Naive B cell (primary cell): ENCODE measurements at places on chromosomes 1 and 21. TPM values are rescaled to one million over a fixed set of nuclear protein-coding genes. Genes with fewer than 3 reads are reported as not detected.

Gene DAB1
- polyA plus RNA-seq = not detected

Gene RXFP4
- polyA plus RNA-seq = not detected

Gene LCE1B
- not detected for polyA plus RNA-seq

Gene RGL1
- polyA plus RNA-seq = 0.09 TPM

GRCh38 chr21:25462517-25462971 lies 144.7 kb downstream of the MRPL39 start:
- peaks cover 26% of the 10 kb centered on the region for H3K4me1 ChIP-seq
- H3K4me3 ChIP-seq = no peak overlapping the region
- peak overlapping the region; percentile 73 for H3K27ac ChIP-seq
- no peak for DNase-seq

DNA sequence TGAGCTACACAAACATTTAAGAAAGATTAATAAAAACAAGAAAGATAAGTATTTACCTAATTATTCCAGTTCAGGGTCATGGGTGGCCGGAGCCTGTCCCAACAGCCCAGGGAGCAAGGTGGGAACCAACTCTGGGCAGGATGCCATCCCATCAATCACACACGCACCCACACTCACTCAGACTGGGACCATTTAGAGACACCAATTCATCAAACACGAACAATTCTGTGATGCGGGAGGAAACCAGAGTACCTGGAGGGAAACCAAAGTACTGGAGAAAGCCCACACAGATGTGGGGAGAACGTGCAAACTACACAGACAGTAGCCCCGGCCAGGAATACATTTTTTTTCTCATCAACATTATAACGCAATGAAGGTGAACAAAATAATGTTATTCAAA lies 16.2 kb downstream of the WASF2 start:
- H3K36me3 ChIP-seq = peaks cover 17% of the 10 kb centered on the region
- peaks cover 88% of the 10 kb centered on the region for H3K4me1 ChIP-seq
- H3K27me3 ChIP-seq = no peaks in the 10 kb centered on the region
- H3K27ac ChIP-seq = peak overlapping the region; percentile 89
- peak overlapping the region; percentile 62 for H3K4me3 ChIP-seq

- no peaks in the 10 kb centered on the region for H3K36me3 ChIP-seq
- H3K27ac ChIP-seq = no peak overlapping the region
- H3K27me3 ChIP-seq = no peaks in the 10 kb centered on the region
- no peak overlapping the region for H3K4me3 ChIP-seq
- no peaks in the 10 kb centered on the region for H3K4me1 ChIP-seq
Measured at GRCh38 chr21:27033471-27033870, 66.6 kb upstream of the ADAMTS5 start.

DNA sequence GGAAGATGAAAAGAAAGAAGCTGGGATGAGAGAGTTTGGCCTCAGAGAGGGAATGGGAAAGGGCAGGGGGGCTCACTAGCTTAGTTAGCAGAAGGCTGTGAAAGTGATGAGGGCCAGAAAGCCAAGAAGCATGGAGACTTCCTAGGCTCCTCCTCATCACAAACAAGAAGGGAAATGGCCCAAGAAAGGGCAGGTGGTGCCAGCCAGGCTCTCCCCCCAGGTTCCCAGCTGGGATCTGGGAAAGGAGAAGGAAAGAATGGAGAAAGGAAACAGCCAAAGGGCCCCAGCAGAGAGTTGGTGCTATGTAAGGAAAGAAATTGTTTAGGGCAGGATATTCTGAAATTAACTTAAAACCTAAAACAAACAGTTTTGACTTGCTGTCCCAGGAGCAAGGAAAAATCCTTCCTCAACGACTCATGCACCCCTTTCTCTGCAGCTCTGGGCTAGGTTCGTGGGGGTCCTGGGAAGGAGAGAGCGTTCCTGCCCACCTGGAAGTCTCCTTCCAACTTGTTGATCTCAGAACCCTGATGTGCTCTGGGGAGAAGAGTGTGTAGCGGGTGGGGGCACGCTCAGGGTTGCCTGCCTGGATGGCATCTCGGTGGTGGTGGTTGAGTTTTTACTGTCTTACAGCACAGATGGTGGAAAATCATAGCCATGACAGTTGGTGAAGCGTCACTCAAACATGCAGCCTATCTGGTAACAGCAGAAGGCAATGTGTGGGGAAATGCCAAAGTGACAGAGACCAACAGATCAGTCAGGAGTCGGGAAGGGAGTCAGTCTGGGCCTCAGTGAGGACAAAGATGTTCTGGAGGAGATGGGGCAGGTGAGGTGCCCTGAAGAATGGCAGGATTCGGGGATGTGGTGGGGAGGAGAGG lies 147.3 kb downstream of the CLIC6 start:
- no peak overlapping the region for H3K4me3 ChIP-seq
- peaks cover 6% of the 10 kb centered on the region for H3K4me1 ChIP-seq
- H3K27ac ChIP-seq = peak overlapping the region; percentile 59
- no peak for DNase-seq
- H3K36me3 ChIP-seq = peaks cover 39% of the 10 kb centered on the region

GRCh38 chr1:109984456-109985246 lies at the start of gene AHCYL1:
Gene AHCYL1 (plus strand): TSS chr1:109984765. CDS start chr1:109985053, 288 bp downstream.
- no peaks in the 10 kb centered on the region for H3K36me3 ChIP-seq
- peak; percentile 99 for DNase-seq
- peak within 1 kb of the TSS; percentile 99 for H3K4me3 ChIP-seq
- H3K27me3 ChIP-seq = peaks cover 4% of the 10 kb centered on the region

DNA sequence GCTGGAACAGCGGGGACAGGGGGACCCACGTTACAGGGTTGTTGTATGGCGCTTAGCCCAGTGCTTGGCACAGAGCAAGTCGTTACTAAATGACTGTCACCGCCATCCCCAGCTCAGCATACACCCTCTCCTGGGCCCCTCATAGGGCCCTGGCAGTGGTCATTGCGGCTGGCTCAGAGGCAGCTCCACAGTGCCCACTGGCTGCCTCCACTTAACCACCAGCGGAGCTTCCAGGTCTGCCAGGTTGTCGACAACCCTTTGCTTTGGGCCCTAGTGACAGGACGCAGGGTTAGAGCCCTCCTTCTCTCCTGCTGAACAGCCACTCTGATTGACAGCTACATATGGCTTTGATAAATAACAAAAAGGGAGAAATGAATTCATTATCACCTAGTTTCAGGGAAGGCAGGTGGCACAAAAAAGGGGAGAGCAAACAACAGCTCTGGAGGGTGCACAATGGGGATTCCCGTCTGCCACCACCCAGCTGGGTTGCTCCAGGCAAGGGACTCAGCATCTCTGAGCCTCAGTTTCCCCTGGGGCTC lies 4.8 kb downstream of the EFHD2 start:
- peak overlapping the region; percentile 94 for H3K27ac ChIP-seq
- peaks cover 77% of the 10 kb centered on the region for H3K4me1 ChIP-seq
- H3K27me3 ChIP-seq = no peaks in the 10 kb centered on the region
- no peaks in the 10 kb centered on the region for H3K36me3 ChIP-seq
- peak overlapping the region; percentile 14 for H3K4me3 ChIP-seq

DNA sequence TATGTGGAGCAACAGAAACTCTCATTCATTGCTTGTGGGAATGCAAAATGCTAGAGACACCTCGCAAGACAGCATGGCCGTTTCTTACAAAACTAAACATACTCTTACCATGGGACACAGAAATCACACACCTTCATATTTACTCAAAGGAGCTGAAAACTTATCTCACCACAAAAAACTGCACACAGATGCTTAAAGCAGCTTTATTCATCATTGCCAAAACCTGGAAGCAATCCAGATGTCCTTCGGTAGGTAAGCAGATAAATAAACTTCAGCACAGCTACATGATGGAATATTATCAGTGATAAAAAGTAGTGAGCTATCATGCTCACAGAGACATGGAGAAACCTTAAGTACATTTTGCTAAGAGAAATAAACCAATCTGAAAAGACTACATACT lies 124.3 kb downstream of the RERE start:
- peaks cover 76% of the 10 kb centered on the region for H3K4me1 ChIP-seq
- no peak for DNase-seq
- no peak overlapping the region for H3K4me3 ChIP-seq
- no peaks in the 10 kb centered on the region for H3K27me3 ChIP-seq
- no peaks in the 10 kb centered on the region for H3K36me3 ChIP-seq

DNA sequence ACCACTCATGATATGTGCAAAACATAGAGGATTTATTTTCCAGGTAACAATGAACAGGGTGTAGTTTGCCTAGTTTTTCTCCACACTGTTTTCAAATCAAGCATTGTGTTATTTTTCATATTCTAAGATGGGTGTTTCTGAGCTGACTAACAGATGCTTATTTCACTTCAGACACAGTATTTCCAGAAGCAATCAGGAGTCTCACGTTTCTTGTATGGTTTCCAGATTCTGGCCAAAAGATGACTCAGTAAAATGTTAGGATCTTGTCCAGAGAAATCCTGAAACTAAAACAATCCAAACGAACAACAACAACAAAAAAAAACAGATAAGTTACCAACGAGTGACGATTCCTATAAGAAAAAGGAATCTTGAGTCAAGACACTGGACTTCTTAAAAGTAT lies 5.3 kb downstream of the UTS2 start:
- peaks cover 15% of the 10 kb centered on the region for H3K27me3 ChIP-seq
- H3K4me3 ChIP-seq = no peak overlapping the region
- H3K36me3 ChIP-seq = no peaks in the 10 kb centered on the region
- no peaks in the 10 kb centered on the region for H3K4me1 ChIP-seq
- DNase-seq = no peak
- no peak overlapping the region for H3K27ac ChIP-seq

DNA sequence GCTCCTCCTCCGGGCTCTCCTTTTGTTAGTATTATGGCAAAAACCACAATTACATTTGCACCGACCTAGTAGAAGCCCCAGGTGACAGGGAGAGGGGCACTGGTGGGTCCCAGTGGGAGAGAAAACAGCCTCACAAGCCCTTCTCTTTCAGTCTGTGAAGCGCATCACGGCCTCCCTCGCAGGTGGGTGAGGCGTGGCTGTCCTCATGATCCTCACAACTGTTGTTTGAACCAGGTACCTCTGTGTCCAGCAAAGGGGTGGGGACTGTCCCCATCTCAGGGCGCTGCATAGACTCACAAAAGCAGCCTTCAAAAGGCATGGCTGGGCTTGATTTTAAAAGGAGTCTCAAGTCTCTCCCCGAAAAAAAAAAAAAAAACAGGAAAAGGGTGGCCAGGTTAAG lies 7.9 kb upstream of the C2CD2 start:
- peaks cover 18% of the 10 kb centered on the region for H3K4me1 ChIP-seq
- H3K4me3 ChIP-seq = peak overlapping the region; percentile 67
- DNase-seq = no peak
- peaks cover 29% of the 10 kb centered on the region for H3K27me3 ChIP-seq
- H3K27ac ChIP-seq = peak overlapping the region; percentile 18

DNA sequence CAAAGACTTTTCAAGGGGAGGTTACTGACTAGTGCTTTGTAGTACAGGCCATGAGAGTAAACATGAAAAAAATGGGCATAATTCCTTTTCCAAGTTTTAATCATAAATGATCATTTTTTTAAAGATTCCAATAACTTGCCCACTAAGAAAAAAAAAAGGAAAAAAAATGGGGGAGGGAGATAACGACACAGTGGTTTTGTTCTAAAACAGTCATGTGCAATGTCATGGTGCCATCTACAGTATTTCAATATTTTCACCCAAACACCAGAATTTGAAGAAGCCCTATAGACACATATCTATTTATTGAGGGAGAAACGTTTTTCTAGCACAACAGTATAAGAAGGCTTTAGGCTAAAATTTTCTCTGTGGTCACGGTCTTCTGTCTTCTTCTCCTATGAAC lies 250.2 kb downstream of the LTN1 start:
- H3K36me3 ChIP-seq = no peaks in the 10 kb centered on the region
- no peaks in the 10 kb centered on the region for H3K27me3 ChIP-seq
- no peak overlapping the region for H3K27ac ChIP-seq
- no peak overlapping the region for H3K4me3 ChIP-seq
